Activated CD8-positive, alpha-beta T cell treated with anti-CD3 and anti-CD28 coated beads, Interleukin-2, amount 10 ng/mL, durations not matched to agents 7 days and 5 days (primary cell): ENCODE measurements at places on chromosomes 4 and X. TPM values are rescaled to one million over a fixed set of nuclear protein-coding genes. Genes with fewer than 3 reads are reported as not detected.

GRCh38 chr4:104677116-104677515 is 182.4 kb upstream of the CXXC4 start:
- H3K36me3 ChIP-seq = no peaks in the 10 kb centered on the region
- DNase-seq = no peak
- H3K27me3 ChIP-seq = no peaks in the 10 kb centered on the region
- H3K4me3 ChIP-seq = no peak overlapping the region

DNA sequence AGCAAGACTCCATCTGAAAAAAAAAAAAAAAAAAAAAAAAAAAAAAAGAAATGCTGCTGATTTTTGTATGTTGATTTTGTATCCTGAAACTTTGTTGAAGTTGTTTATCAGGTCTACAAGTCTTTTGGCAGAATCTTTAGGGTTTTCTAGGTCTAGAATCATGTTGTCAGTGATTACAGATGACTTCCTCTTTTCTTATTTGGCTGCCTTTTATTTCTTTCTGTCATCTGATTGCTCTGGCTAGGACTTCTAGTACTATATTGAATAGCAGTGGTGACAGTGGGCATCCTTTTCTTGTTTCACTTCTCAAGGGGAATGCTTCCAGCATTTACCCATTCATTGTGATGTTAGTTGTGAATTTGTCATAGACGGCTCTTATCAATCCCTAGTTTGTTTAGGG is 334.4 kb downstream of the SPRY1 start:
- H3K36me3 ChIP-seq = no peaks in the 10 kb centered on the region
- no peaks in the 10 kb centered on the region for H3K4me1 ChIP-seq
- H3K27ac ChIP-seq = no peak overlapping the region
- no peak overlapping the region for H3K4me3 ChIP-seq
- no peak for DNase-seq

DNA sequence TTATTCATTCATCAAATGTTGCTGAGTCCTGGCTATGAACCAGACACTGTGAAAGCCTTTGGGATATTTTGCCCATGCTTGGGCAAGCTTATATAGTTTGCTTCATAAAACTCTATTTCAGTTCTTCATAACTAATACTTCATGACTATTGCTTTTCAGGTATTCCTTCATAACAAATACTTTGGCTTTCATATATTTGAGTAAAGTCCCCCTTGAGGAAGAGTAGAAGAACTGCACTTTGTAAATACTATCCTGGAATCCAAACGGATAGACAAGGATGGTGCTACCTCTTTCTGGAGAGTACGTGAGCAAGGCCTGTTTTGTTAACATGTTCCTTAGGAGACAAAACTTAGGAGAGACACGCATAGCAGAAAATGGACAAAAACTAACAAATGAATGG is 1.7 kb upstream of the AFP start:
- no peaks in the 10 kb centered on the region for H3K4me1 ChIP-seq
- H3K27me3 ChIP-seq = peaks cover 8% of the 10 kb centered on the region
- no peak overlapping the region for H3K27ac ChIP-seq
- no peak overlapping the region for H3K4me3 ChIP-seq
- H3K36me3 ChIP-seq = no peaks in the 10 kb centered on the region
- no peak for DNase-seq

DNA sequence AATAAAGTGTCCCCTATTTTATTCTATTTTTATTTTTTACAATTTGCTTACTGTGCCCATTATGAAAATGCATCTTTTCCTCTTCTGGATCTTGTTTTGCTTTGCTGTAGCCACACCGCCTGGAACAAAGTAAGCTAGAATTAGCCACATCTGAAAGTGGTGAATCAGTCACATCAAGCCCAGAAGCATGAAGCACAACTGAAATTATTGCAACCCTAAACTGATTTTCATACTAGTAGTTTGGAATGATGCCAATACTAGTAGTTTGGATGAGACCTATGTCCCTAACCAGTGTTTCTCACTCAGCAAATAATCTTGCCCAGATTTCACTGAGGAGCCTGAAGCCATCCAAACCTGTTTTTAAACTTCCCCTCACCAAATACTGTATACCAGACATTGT is 303.0 kb downstream of the EPHA5 start:
- no peaks in the 10 kb centered on the region for H3K36me3 ChIP-seq
- no peak overlapping the region for H3K4me3 ChIP-seq
- no peak overlapping the region for H3K27ac ChIP-seq
- no peak for DNase-seq
- H3K27me3 ChIP-seq = no peaks in the 10 kb centered on the region

GRCh38 chr4:85302756-85303155 is 172.2 kb upstream of the ARHGAP24 start:
- no peak overlapping the region for H3K27ac ChIP-seq
- DNase-seq = no peak
- H3K27me3 ChIP-seq = no peaks in the 10 kb centered on the region
- no peaks in the 10 kb centered on the region for H3K4me1 ChIP-seq
- no peak overlapping the region for H3K4me3 ChIP-seq

DNA sequence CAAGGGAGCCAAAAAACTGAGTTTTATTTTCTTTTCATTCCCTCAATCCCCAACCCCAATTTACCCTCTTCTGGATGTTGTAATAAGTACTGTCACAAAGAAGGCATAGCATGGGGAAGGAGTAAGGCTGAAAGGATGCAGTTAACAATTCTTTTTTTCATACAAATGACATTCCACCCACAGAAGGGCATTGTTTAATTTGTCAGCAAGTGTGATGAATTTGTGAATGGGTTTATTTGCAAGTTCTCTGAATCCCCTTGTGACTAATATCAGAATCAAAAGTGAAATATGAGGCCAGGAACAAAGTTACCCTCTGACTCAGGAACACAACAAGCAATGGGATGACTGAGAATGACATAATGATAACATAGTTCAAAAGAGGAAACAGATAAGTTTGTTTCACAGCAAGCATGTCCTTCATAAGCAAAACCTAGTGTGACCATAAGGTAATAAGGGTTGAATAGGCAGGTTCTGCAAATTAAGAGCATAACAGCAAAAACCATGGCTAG is 2.1 kb downstream of the GEMIN8 start:
- H3K4me1 ChIP-seq = peaks cover 31% of the 10 kb centered on the region
- DNase-seq = no peak

DNA sequence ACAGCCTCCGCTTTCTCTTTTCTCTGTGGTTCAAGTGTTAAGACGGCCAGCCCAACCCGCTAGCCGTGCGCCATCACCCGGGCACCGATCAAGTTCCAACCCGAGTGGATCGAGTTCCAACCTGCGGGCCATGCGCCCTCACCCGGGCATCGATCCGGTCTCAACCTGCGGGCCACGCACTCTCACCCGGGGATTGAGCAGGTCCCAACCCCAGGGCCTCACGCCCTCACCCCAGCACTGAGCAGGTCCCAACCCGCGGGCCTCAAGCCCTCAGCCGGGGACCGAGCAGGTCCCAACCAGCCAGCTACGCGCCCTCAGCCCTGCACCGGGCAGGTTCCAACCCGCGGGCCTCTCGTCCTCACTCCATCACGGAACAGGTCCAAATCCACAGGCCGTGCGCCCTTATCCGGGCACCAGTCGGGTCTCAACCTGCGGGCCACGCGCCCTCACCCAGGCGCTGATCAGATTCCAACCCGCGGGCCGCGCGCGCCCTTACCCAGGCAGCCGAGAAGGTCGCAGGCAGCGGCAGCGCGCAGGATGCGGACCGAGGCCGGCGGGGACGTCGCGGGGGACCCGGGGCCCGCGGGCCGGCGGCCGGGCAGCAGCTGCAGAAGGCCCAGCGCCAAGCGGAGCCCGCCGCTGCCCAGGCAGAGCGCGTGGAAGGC is 443 bp downstream of the GPR143 start:
- no peak for DNase-seq
- peaks cover 9% of the 10 kb centered on the region for H3K27me3 ChIP-seq
- peaks cover 11% of the 10 kb centered on the region for H3K4me1 ChIP-seq
- no peaks in the 10 kb centered on the region for H3K36me3 ChIP-seq

DNA sequence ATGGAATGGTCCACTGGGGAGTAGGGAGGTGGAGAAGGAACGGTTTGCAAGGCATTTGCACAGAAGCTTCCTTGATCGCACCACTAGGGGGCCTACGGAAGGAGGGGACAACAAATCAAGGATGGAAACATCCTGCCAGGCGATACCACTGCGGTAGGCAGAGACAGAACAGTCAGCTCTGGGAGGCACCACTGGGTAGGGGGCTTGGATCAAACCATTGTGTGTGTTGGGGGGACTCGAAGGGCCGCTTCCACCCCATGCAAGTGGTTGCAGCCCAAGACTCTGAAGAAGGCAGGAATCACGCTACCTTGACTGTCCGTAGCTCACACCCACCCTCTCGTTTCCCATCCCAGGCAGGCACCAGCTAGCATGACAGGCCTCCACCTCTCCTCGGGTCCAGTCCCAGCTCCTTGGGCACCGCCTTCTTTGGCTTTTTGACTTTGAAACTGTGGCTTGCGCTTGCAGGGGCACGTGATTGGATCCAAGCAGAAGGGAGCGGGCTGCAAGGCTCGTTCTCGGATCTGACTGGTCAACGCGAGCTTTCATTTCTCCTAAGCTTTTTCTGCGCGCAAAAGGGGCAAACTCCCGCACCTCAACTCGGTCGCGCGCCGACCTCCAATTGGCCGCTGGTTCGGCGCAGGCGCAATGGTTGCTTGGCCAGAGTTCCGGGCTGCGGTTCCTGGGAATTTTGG is 28.4 kb downstream of the GAGE1 start:
- H3K4me3 ChIP-seq = peak overlapping the region; percentile 49
- H3K27ac ChIP-seq = no peak overlapping the region
- no peaks in the 10 kb centered on the region for H3K4me1 ChIP-seq
- peak; percentile 35 for DNase-seq
- no peaks in the 10 kb centered on the region for H3K27me3 ChIP-seq
- no peaks in the 10 kb centered on the region for H3K36me3 ChIP-seq

- no peak overlapping the region for H3K27ac ChIP-seq
- DNase-seq = no peak
- no peaks in the 10 kb centered on the region for H3K27me3 ChIP-seq
- no peak overlapping the region for H3K4me3 ChIP-seq
Observed at GRCh38 chr4:19694812-19695211, 556.9 kb upstream of the SLIT2 start.

DNA sequence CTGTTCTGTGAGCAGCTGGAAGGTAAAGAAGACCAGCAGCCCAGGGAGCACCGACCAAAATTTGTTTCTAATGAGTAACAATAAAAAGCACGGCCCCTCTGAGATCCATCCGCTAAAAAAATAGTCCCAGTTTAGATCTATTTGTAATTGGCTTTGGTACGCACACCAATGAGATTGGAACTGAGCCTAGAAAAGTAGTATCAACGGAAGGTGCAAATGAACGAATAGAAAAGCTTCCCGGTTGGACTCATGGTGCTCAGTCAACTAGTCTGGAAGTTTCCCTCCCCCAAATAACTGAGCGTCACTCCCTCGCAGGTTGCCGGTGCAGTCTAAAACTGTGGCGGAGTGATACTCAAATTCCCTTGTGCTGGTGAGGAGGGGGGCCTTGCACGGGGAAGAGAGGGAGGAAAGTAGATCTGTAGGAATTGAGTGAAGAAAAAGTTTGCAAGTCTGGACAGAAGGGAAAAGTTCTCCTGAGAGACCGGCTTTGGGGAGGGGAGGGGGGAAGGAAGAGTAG is at the start of gene COL4A5:
COL4A5 (plus strand) TSS at position 413 of the 517 bp plus-strand sequence. CDS start 288 bp downstream, outside the sequence.
- H3K36me3 ChIP-seq = no peaks in the 10 kb centered on the region
- peaks cover 26% of the 10 kb centered on the region for H3K27me3 ChIP-seq
- H3K4me1 ChIP-seq = peaks cover 4% of the 10 kb centered on the region
- no peak for DNase-seq
- H3K4me3 ChIP-seq = peak within 1 kb of the TSS; percentile 52
- no peak within 1 kb of the TSS for H3K27ac ChIP-seq

DNA sequence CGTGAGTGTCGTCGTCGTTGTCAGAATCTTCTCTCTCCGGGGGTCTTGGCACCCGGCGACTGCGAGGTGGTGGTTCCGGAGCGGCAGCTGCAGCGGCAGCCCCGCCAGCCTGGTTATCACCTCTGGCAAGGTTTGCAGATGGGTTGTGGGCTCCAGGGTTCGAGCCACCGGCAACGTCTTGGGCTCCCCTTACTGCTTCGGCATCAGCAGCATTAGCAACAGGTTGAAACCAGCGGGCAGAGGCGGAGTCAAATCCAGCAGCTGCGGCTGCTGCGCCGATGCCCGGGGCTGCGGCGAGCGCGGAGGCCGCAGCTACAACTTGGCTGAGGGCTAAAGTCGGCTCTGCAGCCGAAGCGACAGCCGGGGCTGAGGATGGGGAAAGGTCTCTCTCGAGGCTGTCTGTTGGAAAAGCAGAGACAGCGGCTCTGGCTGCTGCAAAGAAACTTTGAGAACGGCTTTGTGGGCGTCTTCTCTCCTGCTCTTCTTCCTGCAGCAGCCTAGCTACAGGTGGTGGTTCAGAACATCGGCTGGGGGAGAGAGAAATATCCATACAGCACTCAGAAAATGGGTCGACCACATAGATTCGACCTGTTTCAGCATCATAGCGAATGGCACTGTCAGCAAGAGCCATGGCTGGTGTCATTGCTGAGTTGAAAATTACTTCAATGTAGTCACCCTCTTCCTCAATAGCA is 3.6 kb downstream of the IRS4 start:
- no peaks in the 10 kb centered on the region for H3K36me3 ChIP-seq
- no peak overlapping the region for H3K4me3 ChIP-seq
- H3K27me3 ChIP-seq = peaks cover 19% of the 10 kb centered on the region
- H3K27ac ChIP-seq = no peak overlapping the region

DNA sequence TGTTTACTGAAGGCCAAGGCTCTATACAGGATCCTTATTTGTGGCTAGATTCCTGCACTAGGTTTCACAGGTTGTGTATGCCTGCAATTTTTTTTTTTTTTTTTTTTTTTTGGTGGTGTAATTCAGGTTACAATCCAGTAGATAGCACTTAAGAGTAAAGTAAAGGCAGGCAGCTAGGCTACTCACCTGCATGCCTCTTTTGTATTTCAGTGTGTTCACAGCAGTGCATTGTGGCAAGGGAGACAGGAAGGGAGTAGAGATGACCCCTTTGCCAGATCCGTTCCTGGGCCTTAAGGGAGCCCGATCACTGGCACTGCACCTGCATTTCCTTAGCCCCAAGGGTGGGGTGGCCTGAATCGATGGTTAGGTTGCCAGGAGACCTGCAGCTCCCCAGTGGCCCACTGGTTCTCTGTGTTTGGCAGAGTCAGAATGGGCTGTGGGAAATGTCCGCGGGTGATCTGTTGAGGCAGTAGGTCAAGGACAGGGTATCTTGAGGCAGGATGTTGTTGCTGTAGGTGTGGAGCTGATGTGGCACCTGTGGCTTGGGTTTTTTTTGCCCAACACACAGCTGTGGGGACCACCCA is 374.9 kb upstream of the AADAT start:
- no peaks in the 10 kb centered on the region for H3K27me3 ChIP-seq
- no peak overlapping the region for H3K27ac ChIP-seq
- DNase-seq = no peak
- H3K36me3 ChIP-seq = no peaks in the 10 kb centered on the region
- H3K4me1 ChIP-seq = no peaks in the 10 kb centered on the region
- H3K4me3 ChIP-seq = no peak overlapping the region

GRCh38 chrX:135535077-135535940 is 14.8 kb downstream of the INTS6L start:
- peaks cover 35% of the 10 kb centered on the region for H3K4me1 ChIP-seq
- H3K27me3 ChIP-seq = no peaks in the 10 kb centered on the region
- no peak overlapping the region for H3K4me3 ChIP-seq
- H3K36me3 ChIP-seq = peaks cover 31% of the 10 kb centered on the region
- H3K27ac ChIP-seq = no peak overlapping the region
- no peak for DNase-seq

The RHOH gene
- 147 TPM for total RNA-seq

The FAM200B gene
- 17.2 TPM for total RNA-seq

The F8A2 gene
- not detected for total RNA-seq
